ENCODE measurements at places on chromosomes 5 and 9.

DNA sequence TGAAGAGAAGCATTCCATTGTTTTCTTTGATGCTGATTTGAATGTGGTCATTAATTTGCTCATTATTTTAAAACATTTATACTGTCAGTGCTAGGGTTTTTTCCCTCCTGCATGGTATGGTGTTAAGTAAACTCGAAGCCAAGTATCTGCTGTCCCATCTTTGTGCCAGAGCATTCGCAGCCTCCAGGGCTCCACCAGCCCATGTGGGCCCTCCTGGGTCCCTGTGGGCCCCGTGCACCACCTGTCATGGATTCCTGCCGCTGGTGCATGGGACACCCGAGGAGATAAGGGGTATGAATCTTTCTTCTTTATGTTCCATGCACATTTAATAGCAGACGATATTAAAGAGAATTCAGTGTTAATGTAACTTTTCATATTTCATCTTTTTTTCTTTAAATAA is 95.1 kb downstream of the TRIO start:
- DNase-seq, result no peak

DNA sequence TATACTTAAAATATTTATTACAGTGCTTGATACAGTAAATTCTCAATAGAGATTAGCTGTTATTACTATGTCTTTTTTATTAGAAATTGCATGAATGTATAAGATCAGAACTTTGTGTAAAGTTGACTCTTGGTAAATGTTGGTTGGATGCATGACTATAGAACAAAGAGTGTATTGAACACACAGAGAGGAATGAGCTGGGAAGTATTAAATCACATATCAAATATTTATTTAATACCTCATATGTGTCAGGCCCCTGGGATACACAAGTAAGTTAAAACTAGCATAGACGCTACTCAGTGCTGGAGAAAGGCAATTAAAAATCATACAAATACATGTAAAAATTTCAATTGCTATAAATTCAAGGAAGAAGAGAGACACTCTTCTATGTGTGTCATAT is 550.7 kb upstream of the TLE4 start:
- no peak for DNase-seq

DNA sequence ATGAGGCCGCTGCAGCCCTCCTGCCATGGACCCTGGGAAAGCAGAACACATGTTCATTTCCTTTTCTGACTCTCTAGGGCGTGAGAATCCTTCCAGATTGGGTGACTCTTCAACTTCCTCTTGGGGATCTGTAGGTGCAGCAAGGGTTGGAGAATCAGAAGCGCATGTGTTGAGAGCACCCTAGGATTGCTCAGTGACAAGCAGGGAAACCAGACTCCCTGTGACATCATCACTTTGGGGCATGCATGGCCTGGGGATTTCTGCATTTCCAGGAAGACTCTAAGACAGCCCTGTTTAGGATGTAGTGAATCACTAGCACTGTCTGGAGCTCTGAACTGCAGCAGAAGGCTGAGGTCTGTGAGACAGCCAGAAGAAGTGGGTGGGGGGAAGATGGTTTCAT is 15.1 kb upstream of the LCP2 start:
- DNase-seq, result no peak

GRCh38 chr9:20351715-20352114 is 270.6 kb downstream of the MLLT3 start:
- DNase-seq, result no peak

DNA sequence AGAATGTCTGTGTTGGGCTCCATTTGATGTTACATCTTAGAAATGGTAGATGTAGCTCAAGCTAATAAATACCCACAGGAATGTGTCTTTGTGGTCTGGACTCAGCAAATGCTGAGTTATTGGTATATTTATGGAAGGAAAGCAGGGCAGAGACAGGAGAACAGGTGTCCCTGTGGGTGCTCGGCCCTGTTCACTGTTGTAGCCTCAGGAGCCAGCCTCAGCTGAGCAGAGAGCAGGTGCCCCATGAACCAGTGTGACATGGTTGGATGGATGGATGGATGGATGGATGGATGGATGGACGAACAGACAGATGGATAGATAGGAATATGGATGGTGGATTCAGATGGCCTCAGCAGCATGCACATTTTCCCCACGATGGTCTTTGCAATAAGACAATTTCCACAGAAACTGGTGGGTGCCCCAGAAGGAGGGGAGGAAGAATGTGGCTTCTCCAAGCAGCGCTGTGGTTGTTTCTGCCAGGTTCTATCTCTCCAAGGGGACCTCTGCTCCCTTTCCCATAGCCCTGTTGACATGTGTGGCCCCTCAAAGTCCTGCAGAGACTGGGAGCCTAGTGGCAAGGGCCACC is 8.2 kb upstream of the IRF1 start:
- no peak for DNase-seq

- DNase-seq, result no peak
These were observed 57.5 kb downstream of the DAB2IP start for GRCh38 chr9:121708768-121709488.

GRCh38 chr9:73074176-73074708 is 77.4 kb upstream of the ANXA1 start:
- DNase-seq, result no peak
